ENCODE measurements at places on chromosomes 5 and 9. TPM values are rescaled to one million over a fixed set of nuclear protein-coding genes. Genes with fewer than 3 reads are reported as not detected.

DNA sequence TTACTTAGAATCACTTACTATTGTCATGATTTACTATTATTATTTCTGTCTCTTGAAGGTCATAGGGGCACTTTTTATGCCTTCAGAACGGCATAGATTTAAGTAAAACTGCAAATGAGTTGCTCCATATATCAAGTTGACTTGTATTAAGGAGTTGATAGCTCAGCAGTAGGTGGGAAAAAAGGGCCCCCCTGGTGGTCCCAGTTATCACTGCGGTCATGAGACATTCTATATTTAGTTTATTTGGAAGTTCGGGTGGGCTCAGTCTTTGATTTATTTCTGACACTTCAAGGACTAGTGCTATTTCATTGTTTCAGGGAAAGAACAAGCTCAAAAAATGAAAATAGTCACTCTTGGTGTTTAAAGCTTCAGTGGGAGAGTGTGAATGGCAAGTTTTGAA lies 159.3 kb downstream of the SLC24A2 start:
- DNase-seq: no peak

DNA sequence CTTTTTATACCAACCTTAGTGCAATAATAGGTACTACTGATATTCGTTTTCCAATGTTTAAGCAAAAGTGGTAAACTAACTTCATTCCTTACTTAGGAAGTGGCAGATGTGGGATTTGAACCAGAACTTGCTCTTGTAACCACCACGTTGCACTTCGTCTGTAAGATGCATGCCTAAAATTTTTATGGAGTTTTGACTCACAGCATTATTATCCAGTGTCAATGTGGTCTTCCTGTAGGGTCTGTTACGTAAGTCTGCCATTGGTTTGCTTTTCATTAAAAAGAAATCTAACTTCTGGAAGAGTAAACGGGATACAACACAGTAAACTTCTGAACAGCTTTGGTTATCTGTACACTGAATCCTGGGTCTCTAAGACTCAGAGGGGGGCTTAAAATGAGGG lies 521.0 kb upstream of the WWC1 start:
- no peak for DNase-seq

The CBY3 gene
- total RNA-seq: not detected

DNA sequence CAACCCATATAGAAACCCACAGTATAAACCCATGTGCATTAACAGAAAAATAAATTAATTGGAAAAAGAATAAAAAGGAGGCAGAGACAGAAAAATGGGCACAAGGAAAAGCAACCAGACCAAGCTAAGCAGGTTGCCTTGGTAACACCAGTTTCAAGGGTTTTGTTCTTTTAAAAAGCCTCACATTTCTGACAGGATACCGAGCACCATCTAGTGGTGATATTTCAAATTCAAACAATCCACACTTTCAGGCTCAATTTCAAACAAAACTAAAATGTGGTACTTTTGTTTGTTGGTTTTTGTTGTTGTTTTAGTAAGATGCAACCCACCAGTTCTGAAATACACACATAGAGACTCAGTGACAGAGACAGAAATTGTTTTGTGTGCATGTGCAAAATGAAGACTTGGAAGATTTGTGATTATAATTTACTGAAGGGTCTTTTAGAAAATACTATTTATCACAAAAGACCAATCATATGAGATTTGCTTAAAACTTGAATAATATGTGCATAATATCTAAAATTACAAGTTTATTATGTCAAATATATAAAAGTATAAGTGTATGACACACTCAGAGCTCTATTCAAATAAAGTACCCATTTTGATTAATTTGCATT lies 318.2 kb downstream of the SLCO4C1 start:
- DNase-seq: no peak

The SPIN1 gene
- total RNA-seq: 51.1 TPM

GRCh38 chr9:94936419-94936818 lies 209.9 kb downstream of the AOPEP start:
- DNase-seq: no peak

The CDH6 gene
- 0.88 TPM for total RNA-seq

DNA sequence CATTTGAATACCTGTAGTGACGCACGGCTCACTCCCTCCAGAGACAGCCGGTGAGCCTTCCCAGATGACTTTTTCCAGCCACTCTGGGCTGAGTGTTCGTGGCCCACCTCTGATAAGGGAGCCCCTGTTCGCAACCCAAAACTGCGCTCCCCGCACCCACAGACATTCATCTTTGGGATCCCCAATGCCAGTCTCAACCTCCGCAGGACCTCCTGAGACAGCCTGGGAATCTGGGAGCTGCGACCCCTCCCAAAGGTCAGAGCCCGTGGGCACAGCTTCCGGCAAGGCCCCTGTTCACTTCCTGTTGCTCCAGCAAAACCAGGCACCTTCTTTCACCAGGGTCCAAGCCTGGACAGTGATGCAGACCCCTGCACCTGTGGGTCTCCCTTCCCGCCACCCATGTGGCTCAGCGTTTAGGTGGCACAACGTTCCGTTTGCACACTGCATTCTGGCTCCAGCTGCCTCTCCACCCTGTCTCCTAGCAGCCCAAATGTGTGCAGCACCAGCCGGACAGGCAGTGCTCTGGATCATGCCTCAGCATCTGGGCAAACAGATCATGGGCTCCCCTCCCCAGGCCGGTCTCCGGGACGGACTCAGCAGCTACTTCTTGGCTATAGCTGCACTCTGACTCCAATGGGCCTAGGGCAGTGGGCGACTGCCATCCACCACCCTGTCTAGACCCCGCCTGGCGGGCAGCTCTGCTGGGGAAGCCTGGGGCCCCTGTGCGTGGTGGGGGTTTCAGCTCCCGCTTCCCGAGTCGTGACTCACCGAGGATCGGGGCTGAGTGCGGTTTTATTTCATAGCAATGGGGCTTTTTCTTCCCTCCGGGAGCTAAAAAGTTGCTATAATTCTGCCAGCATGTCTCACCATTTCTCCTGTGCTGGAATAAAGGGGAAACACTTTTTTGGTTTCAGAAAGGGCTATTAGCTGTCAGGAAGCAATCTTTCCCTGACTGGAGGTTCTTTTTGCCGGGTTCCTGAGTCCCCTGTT lies 156.0 kb downstream of the OLFM1 start:
- DNase-seq: no peak

The KIAA0825 gene
- 5.4 TPM for total RNA-seq

- peak; percentile 76 for DNase-seq
Measured at GRCh38 chr5:115455301-115455707, 89.3 kb downstream of the FEM1C start.

DNA sequence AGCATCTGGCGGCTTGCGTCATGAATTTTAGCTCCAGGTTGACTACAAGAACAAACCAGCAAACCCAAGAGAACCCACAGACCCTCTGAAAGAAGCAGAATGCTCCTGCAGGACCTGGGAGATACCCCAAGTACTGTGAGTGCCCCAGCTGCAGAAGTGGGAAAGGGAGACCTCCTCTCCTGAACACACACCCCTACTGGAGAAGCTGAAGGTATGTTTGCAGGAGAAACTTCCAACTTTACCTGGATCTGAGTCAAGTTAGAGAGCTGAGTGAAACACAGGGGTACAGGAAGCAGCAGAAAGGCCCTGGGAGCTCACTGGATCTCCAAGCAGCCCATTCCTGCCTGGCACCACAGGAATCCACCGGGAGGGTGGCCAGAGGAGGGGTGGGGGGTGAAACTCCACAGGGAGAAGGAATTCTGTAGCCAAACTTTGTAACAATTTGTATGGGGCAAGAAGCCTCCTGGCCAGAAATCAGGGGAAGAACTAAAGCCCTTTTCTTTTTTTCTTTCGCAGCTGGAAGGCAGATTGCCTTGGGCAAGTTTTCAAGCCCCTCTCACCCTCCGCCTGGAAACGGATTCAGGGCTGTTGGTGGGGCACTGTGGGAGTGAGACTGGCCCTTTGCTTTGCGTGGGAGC lies 576.2 kb downstream of the BNC2 start:
- no peak for DNase-seq

GRCh38 chr9:33623658-33624586 lies 99.9 kb downstream of the ANKRD18B start:
- peak; percentile 32 for DNase-seq

The CDH9 gene
- total RNA-seq: not detected

The MUSK gene
- 7.8 TPM for total RNA-seq

The GDNF gene
- total RNA-seq: 1.5 TPM

- no peak for DNase-seq
Measured at GRCh38 chr5:23506329-23507236, 826 bp upstream of the PRDM9 start.

DNA sequence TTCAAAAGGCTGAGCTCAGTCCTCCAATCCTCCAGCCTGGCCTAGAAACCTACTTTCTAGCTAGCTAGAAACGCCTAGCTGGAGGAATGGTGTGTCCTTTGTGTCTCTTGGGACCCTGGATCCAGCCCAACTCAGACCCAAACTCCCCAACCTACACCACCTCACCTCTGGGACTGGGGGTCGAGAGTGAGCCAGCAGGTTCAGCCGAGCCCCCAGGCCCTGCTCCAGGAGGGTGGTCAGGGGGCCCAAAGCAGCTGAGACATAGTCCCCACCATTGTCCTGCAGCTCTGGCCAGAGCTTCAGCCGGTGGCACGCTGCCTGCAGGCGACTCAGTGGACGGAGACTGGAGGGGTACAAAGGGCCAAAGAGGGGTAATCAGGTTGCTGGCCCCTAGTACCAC lies 6.2 kb downstream of the NOL6 start:
- peak; percentile 34 for DNase-seq
